ENCODE measurements at places on chromosomes 7 and 10.

GRCh38 chr7:51590746-51591145, 274.1 kb upstream of the COBL start:
- no peak for DNase-seq

GRCh38 chr10:34966451-34966850, 123.7 kb downstream of the CUL2 start:
- DNase-seq: no peak

DNA sequence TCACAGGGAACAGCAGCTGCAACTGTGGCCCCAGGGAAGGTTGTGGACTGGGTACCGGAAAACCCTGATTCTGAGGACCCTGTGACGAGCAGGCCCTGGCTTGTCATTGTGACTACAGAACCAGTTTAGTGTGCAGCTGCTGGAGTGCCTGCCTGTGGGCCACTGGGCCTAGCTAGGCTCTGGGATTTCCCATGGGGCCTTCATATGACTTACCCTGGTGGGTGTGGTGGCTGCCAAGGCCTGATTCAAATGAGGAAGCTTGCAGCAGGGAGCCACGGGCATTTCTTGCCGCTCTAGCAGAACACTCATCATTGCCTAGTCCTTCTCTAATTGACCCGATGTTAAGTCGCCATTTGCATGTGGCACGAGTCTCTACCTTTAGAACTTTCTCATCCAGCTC, 14.7 kb upstream of the CAMK2G start:
- DNase-seq: no peak

GRCh38 chr7:121267612-121268011, 61.2 kb upstream of the WNT16 start:
- DNase-seq: no peak

- no peak for DNase-seq
Observed at GRCh38 chr7:35908331-35909216, 107.7 kb downstream of the SEPTIN7 start.

GRCh38 chr10:21150166-21150565, 253.1 kb upstream of the NEBL start:
- no peak for DNase-seq

- no peak for DNase-seq
Observed at GRCh38 chr10:21031232-21031795, 134.2 kb upstream of the NEBL start.

- DNase-seq: no peak
Observed at GRCh38 chr10:18713077-18713476, 53.8 kb downstream of the ARL5B start.

DNA sequence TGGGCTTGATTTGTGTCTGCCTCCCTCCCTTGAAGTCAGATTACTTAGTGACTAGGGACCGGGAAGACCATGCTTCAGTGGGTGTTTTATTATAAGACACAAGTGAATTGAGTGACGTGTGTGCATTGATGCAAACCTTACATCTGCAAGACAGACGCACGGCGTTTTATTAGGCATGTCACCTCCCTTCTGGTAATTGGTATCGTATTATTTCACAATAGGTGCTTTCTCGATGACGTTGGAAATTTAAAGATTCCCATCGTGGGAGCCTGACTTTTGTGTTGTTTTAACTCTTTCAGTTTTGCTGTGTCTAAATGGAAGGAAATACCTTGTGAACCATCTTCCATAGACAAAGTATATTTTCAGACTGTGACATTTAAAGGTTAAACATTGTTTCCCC, 132.6 kb downstream of the INSYN2A start:
- DNase-seq: no peak

DNA sequence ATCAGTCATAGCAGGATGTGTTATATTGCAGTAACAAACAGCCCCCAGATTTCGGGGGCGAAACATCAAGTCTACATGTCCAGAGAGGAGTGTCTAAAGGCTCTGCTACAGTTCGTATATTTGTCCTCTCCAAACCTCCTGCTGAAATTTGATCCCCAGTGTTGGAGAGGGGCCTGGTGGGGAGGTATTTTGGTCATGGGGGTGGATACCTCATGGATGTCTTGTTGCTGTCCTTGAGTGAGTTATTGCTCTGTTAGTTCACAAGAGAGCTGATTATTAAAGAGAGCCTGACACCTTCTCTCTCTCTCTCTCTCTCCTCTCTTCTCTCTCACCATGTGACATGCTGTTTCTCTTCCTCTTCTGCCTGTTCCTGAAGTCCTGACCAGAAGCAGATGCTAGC, 343.7 kb downstream of the TCERG1L start:
- DNase-seq: no peak

Measured in stimulated activated CD4-positive, alpha-beta T cell treated with anti-CD3 and anti-CD28 coated beads, Interleukin-1b, Interleukin-23, amount 100 ng/mL, for 1 hour (primary cell).